ENCODE measurements at places on chromosomes 12 and 14.
A peak's percentile ranks its signal among the peaks of the same experiment; 100 is the strongest.

- DNase-seq: no peak
These were observed 8.3 kb downstream of the IKZF4 start for GRCh38 chr12:56029166-56029519.

DNA sequence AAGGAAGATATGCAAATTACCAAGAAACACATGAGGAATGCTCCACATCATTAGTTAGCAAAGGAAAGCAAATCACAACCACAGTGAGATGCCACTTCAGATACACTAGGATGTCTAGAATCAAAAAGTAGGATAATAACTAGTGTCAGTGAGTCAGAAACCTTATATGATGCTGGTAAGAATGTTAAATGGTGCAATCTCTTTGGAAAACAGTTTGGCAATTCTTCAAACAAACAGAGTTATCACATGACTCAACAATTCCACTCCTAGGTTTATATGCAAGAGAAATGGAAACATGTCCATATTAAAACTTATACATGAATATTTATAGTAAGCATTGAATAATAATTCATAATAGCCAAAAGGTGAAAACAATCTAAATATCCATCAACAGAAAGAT is 220.9 kb downstream of the FOXG1 start:
- DNase-seq: no peak

DNA sequence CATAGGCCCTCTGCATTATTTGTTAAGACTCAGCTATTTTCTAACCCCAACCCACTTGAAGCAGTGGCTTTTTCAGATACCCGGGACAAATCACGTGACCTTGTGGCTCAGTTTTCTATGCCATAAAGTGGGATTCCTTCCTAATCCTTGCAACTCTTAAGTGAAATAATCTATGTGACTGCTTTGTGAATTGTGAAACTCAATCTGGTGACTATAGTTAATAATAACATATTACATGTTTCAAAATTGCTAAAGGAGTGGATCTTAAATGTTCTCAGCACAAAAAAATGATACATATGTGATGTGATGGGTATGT is 17.3 kb downstream of the EML1 start:
- no peak for DNase-seq

GRCh38 chr12:52278575-52279421 is 4.4 kb downstream of the KRT86 start:
- peak; percentile 56 for DNase-seq

DNA sequence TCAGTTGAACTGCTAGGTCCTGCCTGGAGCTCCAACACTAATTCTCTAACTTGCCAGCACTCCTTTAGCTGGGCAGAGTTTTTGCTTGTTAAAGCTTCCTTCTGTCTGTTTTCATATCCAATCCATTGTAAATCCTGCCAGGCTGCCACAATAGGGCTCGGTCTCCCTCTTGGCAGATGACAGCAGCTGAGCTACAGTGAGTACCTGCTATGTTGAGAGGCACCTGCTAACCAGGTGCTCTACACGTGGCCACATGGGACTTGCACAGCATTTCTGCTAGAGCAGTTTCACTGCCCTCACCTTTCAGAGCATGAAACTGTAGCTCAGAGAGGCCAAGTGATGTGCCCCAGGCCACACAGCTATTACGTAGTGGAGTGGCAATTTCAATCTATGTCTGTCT is 106.6 kb upstream of the NOS1 start:
- DNase-seq: no peak

- no peak for DNase-seq
These were observed 367.4 kb downstream of the GXYLT1 start for GRCh38 chr12:41777064-41777790.

- DNase-seq: no peak
These were observed 110.8 kb upstream of the SRRM4 start for GRCh38 chr12:118870551-118870950.

DNA sequence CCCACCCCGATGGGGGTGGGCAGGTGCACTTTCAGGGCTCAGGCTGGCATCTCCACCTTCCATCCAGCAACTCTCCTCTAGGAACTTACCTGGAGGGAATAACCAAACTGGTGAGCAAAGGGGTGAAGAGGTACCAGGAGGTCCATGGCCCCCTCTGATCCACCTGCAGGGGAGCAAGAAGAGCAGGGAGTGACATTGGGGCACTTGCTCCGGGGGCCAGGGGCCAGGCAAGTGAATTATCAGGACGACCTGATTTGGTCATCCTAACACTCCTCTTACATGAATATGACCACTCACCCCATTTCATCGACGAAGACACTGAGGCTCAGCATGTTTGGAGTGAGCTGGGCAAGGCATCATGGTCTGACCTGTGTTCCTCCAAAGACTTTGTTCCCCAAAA is 6.0 kb downstream of the DIO3 start:
- no peak for DNase-seq

All from stimulated activated CD8-positive, alpha-beta memory T cell treated with anti-CD3 and anti-CD28 coated beads, Interleukin-4, amount 100 ng/mL, for 24 hours (primary cell).